Progenitor cell of endocrine pancreas (in vitro differentiated cells): ENCODE measurements at places on chromosomes 16 and 17. TPM values are rescaled to one million over a fixed set of nuclear protein-coding genes. Genes with fewer than 3 reads are reported as not detected.

GRCh38 chr16:75402821-75403475 is 30.4 kb downstream of the CFDP1 start:
- no peaks in the 10 kb centered on the region for H3K27me3 ChIP-seq
- H3K27ac ChIP-seq, result no peak overlapping the region
- H3K4me1 ChIP-seq, result no peaks in the 10 kb centered on the region
- DNase-seq, result no peak
- H3K4me3 ChIP-seq, result no peak overlapping the region

- no peak overlapping the region for H3K27ac ChIP-seq
- H3K4me1 ChIP-seq, result no peaks in the 10 kb centered on the region
- no peak overlapping the region for H3K4me3 ChIP-seq
- DNase-seq, result no peak
Observed at GRCh38 chr16:61261315-61261714, 774.9 kb downstream of the CDH8 start.

DNA sequence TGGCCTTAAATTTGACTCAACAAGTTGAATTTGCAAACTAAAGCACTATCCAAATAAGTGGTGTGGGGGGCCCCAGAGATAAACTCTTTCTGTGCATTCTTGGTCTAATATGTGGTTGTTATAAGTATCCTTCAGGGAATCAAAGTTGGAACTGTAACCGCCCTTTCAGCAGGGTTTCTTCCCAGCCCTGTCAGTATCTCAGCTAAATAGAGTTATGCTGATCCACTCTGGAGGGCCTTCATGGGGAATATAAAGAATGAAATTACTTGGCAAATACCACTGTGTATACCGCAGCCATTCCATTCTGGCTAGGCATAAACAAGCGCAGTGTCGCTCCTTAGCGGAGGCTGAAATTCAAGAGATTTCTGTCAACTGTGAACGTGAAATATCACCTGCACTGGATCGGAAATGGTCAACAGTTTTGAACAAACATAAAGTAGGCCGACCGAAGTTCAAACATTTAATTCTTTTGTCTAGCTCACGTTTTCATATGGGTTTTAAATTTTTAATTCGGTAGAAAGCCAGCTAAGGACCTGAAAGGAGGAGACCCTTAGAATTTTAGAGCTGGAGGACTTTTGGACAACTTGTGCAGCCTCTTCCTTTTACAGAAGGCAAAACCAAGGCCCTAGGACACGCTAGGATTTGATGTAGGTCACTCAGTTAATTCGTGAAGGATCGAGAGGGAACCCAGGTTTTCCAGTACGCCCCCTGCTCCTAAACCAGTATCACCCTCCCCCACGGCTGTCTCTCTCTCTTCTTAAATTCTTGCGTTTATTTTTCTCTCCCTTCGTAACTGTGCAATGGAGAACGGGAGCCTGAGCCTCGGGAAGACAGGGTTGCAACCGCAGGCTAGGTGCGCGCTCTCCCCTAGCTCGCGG is 74.7 kb downstream of the CHD9 start:
- peak overlapping the region; percentile 96 for H3K27ac ChIP-seq
- no peaks in the 10 kb centered on the region for H3K27me3 ChIP-seq
- H3K36me3 ChIP-seq, result no peaks in the 10 kb centered on the region
- H3K4me1 ChIP-seq, result peaks cover 15% of the 10 kb centered on the region
- peak overlapping the region; percentile 90 for H3K4me3 ChIP-seq
- peak; percentile 10 for DNase-seq

- DNase-seq, result no peak
- H3K36me3 ChIP-seq, result no peaks in the 10 kb centered on the region
- H3K4me3 ChIP-seq, result no peak overlapping the region
- H3K4me1 ChIP-seq, result no peaks in the 10 kb centered on the region
- peaks cover 82% of the 10 kb centered on the region for H3K27me3 ChIP-seq
Observed at GRCh38 chr16:23929856-23930255, 94.1 kb downstream of the PRKCB start.

DNA sequence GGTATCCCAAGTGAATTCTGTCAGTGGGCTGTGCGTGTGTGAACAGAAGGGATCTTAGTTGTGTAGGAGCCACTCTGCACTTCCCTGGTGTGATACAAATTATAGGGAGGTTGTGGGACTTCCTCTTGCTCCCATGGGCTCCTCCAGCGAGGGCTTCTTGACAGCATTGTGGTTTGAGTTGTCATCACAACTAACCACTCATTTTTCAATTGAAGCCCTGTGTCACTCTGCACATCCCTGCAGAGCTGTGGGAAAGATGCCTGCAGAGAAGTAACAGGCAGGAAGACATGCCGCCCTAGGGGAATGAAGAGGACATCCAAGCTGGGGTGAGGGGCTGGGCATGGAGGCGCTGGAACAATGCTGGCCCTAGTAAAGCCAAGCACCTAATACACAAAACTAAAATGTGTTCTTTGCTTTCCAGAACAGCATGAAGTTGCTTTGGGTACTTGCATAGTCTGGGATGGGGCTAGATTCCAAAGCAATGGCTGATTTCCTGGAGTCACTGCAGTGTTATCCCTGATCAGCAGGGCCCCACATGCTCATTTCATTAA is 692.5 kb downstream of the TOX3 start:
- H3K27me3 ChIP-seq, result peaks cover 49% of the 10 kb centered on the region
- H3K36me3 ChIP-seq, result no peaks in the 10 kb centered on the region
- no peak overlapping the region for H3K27ac ChIP-seq

DNA sequence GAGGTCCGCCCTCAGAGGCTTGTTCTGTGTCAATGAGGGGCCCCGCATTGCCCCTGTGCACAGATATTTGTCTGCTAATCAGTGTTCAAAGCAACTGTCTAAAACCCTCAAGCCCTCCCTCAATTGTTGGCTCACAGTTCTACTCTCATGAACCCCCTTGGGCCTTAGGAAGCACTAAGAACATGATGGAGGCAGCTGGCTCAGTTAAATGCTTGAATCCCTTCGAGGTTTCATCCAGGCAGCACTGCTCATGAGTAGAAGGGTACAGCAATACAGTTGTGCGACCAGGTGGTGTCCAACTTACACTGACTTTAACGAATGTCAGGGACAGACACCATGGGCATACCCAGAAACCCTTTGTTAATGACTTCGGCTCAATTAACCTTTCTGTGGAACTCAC is 89.2 kb upstream of the WSCD1 start:
- H3K4me1 ChIP-seq, result no peaks in the 10 kb centered on the region
- H3K27me3 ChIP-seq, result peaks cover 58% of the 10 kb centered on the region
- DNase-seq, result no peak
- H3K4me3 ChIP-seq, result no peak overlapping the region

GRCh38 chr16:17177242-17177958 is 293.4 kb downstream of the XYLT1 start:
- H3K4me1 ChIP-seq, result no peaks in the 10 kb centered on the region
- no peaks in the 10 kb centered on the region for H3K36me3 ChIP-seq
- no peak for DNase-seq
- no peak overlapping the region for H3K4me3 ChIP-seq
- H3K27me3 ChIP-seq, result no peaks in the 10 kb centered on the region
- H3K27ac ChIP-seq, result no peak overlapping the region

SPNS3 gene
- not detected in 2 replicates for total RNA-seq

HOXB8 gene
- 1.1 and 3.7 TPM in 2 replicates for total RNA-seq
